ENCODE measurements at places on chromosomes 5 and 9.

GRCh38 chr5:54713923-54714581 lies 196.5 kb downstream of the SNX18 start:
- DNase-seq, result no peak

GRCh38 chr9:137126786-137127185 lies 12.2 kb upstream of the GRIN1 start:
- DNase-seq, result no peak

GRCh38 chr5:18043344-18043743 lies 409.1 kb downstream of the TAF11L14 start:
- DNase-seq, result no peak

GRCh38 chr5:40736103-40736875 lies 19.5 kb downstream of the TTC33 start:
- DNase-seq, result no peak

DNA sequence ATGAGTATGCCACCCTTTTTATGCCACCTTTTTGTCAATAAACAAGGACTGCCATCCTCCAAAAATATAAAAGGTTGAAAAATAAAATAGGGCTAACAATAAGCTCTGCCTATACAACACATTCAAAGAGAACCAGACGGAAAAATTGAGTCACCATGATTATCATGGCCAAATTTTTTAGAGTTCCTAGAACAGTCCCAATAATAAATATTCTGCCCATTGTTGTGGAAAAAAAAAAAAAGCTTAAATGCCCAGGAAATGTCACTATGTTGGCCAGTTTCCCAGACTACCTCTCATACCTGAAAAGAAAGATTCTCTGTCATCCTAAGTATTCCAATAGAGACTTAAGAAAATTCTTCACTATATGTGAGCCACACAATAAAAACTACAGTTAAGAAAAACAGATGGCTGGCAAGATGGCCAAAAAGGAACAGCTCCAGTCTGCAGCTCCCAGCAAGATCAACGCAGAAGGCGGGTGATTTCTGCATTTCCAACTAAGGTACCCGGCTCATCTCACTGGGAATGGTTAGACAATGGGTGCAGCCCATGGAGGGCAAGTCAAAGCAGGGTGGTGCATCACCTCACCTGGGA lies 149.0 kb downstream of the TMEM161B start:
- DNase-seq, result no peak

DNA sequence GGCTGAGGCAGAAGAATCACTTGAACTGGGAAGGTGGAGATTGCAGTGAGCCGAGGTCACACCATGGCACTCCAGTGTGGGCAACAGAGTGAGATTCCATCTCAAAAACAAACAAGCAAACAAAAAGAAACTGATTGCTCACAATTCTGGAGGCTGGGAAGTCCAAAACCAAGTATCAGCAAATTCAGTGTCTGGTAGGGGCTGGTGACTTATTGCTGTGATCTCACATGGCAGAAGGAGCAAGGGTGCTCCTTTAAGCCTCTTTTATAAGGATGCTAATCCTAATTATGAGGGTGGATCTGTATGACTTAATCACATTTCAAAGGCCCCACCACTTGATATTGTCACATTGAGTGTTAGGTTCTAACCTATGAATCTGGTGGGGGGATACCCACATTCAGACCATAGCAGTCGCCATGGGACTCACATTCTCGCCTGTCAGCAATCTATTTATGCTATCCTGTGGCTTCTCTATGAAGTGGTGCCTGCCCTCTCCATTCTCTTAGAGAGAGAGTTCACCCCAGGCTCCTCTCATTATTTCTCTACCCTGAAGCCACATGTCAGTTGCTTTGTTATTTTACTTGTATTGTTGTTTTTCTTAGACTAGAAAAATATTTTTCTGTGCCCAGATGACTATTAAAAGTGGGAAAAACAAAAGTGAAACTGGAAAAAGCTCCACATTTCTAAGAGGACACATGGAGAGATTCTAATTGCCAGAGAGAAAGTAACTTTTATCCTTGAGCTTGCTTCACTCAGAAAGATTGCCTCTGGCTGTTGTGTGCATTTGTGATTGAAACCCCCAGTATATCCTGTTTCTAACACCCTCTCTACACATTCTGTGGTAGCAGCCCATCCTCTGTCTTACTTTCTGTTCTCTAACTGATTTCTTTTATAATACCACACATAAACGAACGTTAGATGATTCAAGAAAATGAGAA lies 18.8 kb upstream of the PRLR start:
- DNase-seq, result no peak

GRCh38 chr5:74056107-74056788 lies 430.3 kb downstream of the ARHGEF28 start:
- DNase-seq, result no peak

DNA sequence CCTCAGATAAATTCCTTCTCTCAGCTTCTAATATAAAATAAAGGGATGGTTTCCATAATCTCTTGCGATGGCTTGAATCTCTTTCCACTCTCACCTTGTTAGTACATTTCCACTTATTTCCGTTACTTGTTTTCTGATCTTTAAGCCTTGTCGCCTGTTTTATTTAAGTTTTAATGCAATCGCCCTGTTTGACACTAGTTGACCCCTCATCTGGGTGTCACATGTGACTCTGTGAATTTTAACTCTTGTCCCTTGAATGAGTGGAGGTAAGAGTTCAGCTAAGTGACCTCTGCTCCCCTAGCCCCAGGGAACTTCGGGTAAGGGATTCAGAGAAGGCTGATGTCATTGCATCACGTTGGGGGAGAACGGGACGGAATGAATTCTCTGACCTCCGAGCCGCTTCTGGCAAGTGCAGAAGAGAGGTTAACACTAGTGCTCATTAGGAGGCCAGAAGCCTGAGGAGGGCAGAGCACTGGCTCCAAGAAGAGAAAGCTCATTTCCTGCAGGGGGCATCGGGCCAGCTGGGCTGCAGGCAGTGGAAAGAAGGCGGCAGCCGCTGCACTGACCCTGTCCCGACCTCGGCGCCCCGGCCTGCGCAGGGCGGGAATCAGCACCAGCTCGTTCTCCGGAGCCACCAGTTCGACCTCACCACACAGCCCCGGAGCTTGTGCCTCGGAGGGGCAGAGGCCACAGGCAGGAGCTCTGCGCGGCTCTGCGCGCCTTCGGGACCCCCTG lies 569 bp downstream of the HINT2 start:
- DNase-seq, result peak; percentile 25

GRCh38 chr9:3957306-3957705 lies 342.6 kb downstream of the GLIS3 start:
- DNase-seq, result no peak

DNA sequence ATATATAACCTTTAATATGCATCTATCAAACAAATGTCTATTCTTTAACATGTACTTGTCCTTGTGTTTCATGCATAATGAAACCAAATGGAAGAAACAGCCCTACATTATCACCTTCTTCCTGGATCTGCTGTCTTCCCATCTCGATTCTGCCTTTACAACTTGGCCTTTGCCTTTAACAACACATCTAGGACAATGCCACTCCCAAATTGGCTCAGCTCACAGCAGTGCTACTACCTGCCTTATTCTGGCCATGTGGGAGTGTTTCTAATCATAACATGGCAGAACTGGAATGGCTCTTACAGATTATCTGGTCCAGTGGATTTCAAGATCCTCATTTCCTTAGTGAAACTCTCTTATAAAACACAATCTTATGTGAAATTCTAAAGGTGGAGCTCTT lies 176.5 kb downstream of the CARTPT start:
- DNase-seq, result no peak

DNA sequence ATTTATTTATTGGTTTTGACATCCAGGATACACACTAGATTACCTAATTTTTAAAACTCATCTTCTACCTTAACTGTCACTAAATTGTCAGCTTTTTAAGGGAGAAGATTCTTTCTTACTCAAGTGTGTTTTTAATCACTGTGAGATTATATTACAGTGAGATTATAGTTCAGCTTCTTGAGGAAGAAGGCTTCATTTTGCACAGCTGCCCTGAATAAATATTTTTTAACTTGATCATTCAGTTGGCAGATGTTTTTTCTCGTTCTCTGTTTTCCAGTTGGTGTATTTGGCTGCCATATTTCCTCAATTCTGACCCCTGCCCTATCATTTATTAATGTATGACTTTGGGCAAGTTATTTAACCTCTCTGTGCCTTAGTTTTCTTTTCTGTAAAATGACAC lies 15.0 kb upstream of the ELL2 start:
- DNase-seq, result no peak

DNA sequence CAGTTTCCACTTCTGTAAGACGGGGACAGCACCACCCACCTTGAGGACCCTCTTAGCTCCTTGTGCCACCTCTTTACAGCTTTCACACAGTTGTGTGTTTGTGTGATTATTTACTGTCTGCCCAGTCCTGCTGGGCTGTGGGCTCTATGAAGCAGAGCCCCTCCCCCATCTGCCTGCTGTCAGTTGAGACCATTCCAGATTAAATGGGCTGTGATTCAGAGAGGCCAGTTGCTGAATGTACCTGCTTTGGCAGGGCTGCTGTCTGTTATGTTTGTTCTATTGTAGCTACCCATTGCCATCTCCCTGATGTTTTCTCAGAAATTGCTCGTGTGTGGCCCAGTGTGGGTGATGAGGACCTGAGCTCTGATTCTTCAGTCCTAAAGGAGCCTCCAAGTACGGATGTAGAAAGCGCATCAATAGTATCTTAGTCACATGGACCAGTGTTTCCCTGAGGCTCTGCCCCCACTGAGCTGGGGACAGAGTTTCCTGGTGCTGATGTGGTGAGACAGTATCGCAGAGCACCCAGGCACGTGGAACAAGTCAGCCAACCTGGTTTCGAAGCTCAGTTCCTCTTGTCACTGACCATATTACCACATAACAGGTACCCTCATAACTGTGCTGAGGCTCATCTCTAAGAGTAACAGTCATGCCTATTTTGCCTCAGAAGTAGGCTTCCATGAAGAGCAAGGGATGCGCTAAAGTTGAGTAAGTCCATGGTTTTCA lies 3.7 kb downstream of the ANGPTL2 start:
- DNase-seq, result no peak

DNA sequence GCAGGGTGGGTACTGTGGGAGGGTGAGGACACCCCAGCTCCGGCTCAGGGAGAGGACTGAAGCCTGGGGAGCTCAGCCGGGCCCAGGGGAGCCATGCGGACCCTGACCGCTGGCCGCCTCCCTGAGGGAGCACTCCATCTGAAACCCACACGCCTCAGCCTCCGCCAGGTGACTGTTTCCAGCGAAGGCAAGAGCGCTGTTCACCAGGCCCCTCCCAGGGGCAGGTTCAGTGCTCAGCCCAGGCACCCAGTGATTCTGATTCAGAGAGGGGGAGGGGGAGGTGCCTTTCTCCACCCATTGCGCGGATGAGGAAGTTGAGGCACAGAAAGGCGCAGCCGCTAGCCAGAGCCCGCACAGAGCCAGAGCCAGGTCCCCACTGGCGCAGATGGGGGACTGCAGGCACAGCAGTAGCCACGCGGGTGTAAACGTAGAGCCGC lies 27.0 kb downstream of the ADGRD2 start:
- DNase-seq, result no peak

GRCh38 chr9:17799369-17799768 lies 220.5 kb downstream of the SH3GL2 start:
- DNase-seq, result no peak

DNA sequence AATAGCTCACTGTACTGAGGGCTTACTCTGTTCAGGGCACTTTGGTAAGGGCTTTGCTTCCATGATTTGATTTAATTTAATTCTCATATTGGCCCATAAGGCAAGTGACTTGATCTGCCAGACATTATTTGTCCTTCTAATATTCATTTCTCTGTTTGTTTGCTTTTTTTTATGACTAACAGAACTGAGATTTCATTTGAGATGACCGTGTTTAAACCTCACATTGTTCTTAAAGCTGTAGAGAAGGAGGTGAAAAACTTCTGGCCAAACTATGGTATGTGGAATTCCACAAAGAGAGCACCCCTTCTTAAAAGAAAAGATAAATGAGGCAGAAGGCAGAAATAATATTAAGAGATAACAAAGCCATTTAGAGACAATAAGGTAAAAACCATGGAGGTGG lies 775.6 kb upstream of the ACO1 start:
- no peak for DNase-seq

GRCh38 chr9:7676609-7677156 lies 122.9 kb downstream of the DMAC1 start:
- DNase-seq, result no peak

- no peak for DNase-seq
Measured at GRCh38 chr5:76956033-76956432, 3.2 kb downstream of the CRHBP start.

GRCh38 chr5:9661316-9662015 lies 31.3 kb upstream of the TAS2R1 start:
- no peak for DNase-seq

GRCh38 chr5:147073098-147073497 lies 161.7 kb upstream of the STK32A start:
- DNase-seq, result no peak

GRCh38 chr9:20486552-20486951 lies 135.7 kb downstream of the MLLT3 start:
- DNase-seq, result no peak

- no peak for DNase-seq
Measured at GRCh38 chr5:35337340-35338156, 107.3 kb upstream of the PRLR start.

DNA sequence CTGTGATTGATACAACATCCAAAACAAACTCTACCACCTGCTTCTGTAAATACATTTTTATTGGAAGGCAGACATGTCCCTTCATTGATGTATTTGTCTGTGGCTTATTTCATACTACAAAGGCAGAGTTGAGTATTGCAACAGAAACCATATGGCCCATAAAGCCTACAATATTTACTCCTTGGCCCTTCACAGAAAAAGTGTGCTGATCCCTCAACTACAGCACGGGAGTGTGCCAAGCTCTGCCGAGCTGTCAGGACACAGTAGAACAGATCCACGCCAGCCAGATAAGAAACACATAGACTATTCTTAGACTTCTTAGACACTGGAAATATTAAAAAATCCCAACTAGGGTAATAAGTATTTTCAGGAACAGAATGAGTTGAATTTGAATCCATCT lies 13.2 kb downstream of the TICAM2 start:
- DNase-seq, result no peak

DNA sequence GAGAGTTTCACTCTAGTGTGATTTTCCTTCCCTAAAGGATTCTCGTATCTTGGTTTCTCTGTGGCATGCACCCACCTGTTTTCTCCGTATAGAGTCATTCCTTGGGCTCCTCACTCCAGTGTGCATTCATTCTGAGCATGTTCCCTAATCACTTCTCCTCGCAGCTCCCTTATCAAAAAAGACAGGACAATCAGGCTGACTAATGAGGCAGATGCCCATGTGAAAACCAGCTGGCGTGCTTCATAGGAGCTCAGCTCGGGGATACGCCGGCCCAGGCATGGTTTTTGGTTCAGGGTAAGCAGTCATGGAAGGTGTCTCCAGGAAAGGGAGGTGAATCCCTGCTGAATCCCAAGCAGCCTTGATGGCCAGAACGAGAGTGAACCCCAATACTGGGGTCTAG lies 41.2 kb upstream of the INSYN2B start:
- no peak for DNase-seq

- DNase-seq, result no peak
Measured at GRCh38 chr9:92424340-92424739, at the start of gene OMD. TSS of gene OMD (minus strand) at chr9:92424471. CDS start at chr9:92417558, 6,913 bp downstream.

DNA sequence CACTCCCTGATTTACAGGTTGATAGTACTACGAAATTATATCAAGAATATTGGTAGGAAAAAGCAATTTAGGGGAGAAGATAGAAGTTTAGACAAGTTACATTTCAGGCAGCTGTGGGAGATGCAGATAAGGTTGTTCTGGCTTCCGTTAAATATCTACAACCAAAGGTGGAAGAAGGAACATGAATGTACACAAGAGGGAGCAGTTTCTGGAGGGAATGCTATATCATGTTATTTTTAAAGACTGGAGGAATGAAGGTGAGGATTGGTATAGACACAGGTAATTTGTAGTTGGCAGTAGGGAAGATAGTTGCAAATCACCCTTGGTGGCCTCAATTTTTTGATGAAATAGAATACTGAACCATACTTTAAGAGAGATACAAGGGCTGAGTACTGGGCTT lies 187.3 kb upstream of the NMUR2 start:
- no peak for DNase-seq

GRCh38 chr9:85040821-85041465 lies 371.4 kb downstream of the NTRK2 start:
- no peak for DNase-seq
